ENCODE measurements at places on chromosomes 11 and 22.

GRCh38 chr11:59025097-59025496, 61.0 kb upstream of the GLYATL1B start:
- DNase-seq, result no peak

- DNase-seq, result no peak
Measured at GRCh38 chr11:69646493-69647389, 5.8 kb downstream of the CCND1 start.

DNA sequence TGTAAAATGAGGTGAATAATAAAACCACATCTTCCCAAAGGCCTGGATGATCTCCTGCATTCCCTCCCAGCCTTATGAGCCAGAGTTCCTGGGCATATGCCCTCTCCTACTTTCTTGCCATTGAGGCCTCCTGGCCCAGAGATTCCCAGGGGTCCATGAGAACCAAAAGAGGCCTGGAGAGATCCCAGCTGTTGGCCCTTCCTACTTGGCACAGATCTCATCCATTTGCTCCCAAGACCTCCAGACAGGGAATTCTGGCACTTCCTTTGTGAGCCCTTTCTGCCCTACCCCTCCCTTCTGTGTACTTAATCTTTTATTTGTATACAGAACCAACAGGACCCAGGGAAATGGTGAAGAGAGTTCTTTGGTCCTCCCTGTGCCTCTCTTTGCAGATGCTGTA, 21.4 kb downstream of the POU2F3 start:
- no peak for DNase-seq

DNA sequence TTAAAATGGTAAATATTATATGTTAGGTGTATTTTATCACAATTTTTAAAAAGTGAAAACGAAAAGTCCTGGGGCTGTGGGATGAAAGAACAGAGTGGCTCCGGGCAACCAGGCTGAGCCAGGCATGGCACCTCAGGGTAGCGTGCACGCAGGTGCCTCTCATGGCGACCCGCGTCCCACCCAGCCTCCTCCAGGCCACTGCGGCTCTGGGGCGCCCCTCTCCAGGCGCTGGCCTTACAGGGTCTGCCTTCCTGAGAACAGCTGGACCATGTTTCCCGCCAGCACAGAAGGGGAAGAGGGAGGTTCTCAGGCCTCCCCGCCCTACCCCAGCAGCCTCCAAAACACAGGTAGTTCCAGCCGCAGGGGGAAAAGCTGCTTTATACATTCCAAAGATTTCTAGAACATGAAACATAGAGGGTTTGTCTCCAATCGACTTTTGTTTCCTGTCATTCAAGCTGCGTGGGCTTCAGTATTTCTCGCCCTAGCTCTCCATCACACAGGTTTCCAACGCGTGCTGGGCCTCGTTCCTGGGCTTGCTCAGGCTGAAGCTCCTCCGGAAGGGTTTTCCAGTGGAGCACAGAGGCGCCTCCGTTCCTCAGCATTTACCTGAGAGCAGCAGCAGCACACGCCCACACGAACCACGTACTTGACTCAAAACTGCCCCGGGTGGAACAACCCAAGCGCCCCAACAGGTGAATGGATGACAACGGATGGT, 10.5 kb downstream of the EHD1 start:
- DNase-seq, result no peak

- no peak for DNase-seq
Measured at GRCh38 chr11:132099692-132100091, 729.3 kb downstream of the NTM start.

DNA sequence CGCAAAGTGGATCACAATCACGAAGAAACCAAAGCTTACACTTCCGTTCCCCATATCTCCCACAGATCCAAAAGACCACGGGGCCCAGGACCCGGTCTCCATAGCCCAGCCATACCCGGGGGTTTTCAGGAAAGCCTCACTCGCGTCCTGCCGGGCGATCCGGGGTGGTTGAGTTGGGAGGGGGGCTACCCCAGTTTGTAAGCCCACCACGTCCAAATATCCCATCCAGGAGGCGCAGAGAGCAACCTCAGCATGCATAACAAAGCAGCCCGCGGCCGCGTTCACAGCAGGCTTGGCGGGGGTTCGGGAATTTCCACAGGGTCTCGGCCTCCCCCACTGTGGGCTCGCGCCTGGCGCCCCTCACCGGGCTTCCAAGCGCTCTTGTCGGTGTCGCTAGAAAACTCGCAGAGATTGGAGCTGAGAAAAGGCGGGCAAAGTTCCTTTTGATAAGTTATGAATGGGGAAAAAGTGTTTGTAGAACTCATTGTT, 9.5 kb downstream of the SDF2L1 start:
- no peak for DNase-seq

DNA sequence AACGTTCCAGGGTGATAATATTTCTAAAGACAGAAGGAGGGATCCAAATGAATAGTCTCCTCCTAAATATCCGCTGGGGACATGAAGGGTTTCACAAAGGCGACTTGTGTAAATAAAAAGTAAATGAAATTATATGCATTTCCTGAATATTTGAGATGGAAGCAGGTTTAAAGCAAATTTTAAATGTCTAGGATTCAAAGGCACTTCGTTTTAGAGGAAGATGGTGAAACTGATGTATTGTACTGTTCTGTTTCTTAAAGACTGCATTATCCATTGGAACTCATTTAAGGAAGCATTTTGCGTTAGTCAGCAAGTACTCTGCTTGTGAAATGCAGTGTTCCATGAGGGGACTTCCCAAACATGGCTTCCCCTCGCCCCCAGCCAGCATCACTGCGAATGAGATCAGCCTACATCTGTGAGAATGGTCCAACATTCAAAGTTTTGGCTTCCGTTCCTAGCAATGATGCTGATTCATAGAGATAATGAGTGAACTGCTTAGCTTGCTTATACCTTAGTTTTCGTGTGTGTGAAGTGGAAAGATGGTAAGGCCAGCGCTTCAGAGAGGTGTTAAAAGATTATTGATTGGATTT, 1.5 kb downstream of the RAB39A start:
- no peak for DNase-seq

Data from anterior cingulate cortex (tissue), 58 donors.